ENCODE measurements at places on chromosomes 11 and 22.
A peak's percentile ranks its signal among the peaks of the same experiment; 100 is the strongest.

DNA sequence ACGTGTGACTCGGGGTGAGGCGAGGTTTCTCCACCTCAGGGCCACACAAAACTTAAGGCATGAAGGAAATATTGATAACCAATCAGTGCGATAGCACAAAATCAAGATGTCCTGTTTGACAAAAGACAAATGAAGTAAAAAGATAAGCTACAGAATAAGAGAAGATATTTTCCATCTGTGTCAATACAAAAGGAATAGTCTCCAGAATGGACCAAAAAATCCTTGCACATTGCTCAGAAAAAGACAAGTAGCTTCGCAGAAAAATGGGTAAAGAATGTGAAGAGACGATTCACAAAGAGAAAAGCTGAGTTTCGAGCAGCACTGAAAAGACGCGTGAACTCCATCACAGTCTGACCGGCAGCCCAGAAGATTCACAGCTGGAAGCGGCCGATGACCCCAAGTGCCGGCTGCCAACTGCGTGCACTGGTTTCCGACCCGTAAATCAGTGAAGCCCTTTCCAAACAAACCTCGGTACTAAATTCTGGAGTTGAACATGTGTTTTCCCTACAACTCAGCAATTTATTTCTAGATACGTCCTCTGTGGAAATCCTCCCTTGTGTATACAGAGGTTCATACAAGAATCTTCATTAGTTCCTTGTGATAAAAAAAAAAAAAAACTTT, 308.4 kb downstream of the BRD1 start:
- DNase-seq: no peak

- DNase-seq: no peak
Observed at GRCh38 chr11:76276781-76277155, 70.5 kb upstream of the WNT11 start.

GRCh38 chr11:128625326-128625725, 38.0 kb upstream of the ETS1 start:
- no peak for DNase-seq

DNA sequence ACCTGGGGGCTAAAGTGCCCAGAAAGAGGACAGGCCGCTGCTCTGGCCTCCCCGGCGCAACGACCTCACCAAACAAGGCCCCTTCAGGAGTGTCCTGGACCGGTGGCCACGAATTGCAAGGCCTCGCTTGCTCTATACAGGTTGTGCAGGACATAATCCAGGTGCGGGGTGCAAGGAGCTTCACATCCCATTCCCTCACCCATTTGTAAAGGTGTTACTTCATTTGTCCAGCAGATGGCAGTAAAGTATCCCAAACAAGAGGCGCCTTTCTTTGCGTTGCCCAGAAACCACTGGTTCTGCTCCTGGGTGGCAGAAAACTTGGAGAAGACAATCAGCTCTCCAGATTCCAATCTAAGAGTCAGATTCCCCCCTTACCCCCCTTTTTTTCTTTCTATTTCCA, 35.9 kb upstream of the PRDM11 start:
- DNase-seq: peak; percentile 12

- DNase-seq: no peak
Observed at GRCh38 chr22:31367426-31367825, 21.3 kb upstream of the PATZ1 start.

GRCh38 chr11:77381729-77382665, 80.5 kb upstream of the GDPD4 start:
- DNase-seq: no peak

GRCh38 chr11:86464509-86465221, 90.0 kb downstream of the CCDC81 start:
- no peak for DNase-seq

GRCh38 chr11:94315664-94316063, 11.3 kb downstream of the IZUMO1R start:
- no peak for DNase-seq

DNA sequence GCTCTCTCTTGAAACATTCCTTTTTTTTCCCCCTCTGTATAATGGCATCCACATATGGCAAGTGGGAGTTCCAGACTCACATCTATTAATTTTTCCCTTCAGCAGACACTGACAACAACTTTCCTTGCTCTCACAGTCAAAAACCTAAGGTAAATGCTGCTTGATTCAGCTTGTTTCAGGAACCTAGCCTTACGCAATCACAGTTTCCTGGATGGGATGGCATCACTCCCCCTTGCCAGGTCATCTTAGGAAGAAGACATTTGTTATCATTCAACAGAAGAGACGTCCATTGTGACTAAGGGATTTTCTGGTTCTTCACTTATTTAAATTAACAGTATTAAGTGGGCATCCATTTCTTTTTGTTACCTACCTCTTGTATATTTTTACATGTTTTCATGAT, 112.0 kb upstream of the PDGFD start:
- no peak for DNase-seq

DNA sequence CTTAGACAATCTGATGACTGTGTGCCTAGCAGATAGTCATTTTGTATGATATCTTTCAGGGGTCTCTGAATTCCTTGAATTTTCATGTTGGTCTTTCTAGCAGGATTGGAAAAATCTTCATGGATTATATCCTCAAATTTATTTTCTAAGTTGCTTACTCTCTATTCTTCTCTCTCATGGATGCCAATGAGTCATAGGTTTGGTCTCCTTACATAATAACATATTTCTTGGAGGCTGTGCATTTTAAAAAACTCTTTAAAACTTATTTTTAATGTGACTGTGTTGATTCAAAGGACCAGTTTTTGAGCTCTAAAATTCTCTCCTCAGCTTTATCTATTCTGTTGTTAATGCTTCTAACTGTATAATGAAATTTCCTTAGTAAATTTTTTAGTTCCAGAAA, 198.7 kb downstream of the AASDHPPT start:
- DNase-seq: no peak

GRCh38 chr11:134560066-134560465, 148.0 kb upstream of the B3GAT1 start:
- no peak for DNase-seq

DNA sequence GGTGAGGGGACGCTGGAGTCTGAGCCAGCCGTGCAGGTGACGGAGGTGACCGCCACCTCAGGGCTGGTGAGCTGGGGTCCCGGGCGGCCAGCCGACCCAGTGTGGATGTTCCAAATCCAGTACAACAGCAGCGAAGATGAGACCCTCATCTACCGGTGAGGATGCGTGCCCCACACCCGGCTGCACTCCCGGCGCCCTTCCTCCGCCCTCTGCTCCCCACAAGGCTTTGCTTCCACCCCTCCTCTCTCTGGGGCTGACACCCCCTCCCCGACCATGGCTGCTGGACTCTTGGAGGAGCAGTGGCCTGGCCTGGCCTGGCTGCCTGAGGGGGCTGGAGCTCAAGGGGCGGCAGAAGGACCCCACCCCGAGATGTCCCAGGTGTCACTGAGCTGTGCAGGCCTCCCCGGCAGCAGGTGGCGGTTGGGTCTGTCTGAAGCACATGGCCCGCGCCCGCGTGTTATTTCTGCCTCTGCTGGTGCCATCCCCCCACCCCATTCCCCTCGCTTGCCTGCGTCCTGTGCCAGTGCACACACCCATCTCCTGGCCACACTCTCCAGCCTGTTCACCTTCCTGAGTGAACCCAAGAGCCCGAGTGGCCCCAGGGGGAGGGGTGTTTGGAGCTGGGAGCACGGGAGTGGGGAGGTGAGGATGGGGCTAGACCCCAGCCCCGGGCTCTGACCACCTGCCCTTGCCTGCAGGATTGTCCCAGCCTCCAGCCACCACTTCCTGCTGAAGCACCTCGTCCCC, 2.2 kb downstream of the LRFN4 start:
- DNase-seq: no peak

GRCh38 chr11:12797996-12798395, 123.8 kb downstream of the TEAD1 start:
- DNase-seq: no peak

- DNase-seq: no peak
Observed at GRCh38 chr11:7511401-7511800, 2.4 kb upstream of the PPFIBP2 start.

DNA sequence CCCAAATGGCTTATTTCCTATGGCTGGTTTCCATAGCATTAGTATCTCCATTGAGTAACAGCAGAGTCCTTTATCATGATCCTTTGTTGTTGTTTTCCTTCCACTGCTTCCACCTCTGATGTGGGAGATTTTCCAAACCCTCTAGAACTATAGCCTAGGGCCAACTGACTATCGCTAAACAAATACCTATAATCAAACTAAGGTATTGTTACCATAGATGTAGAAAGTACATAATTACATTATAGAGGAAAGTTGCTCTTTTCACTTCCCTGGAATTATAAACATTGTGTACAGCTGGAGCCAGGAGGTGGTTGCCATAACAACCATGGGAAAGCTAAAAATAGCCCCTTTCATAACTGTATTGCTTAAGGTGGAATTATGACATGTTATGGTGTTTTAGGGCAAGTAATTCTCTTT, 47.0 kb upstream of the ALKBH3 start:
- DNase-seq: no peak

DNA sequence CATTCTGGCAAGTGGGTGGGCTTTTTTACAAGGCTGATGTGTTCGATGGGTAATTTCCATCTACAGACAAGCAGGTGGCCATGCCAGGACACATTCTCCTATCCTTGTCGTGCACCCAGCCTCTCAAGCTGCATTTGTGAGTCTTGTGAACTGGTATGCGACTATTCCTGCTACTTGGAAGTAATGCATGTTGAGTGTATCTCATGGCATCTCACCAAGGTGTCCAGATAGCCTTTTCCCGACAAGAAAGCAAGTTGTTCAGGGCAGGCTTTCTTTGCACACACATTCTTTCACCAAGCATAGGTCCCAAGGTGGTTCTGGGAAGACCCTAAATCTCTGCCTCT, 18.8 kb upstream of the SYT13 start:
- DNase-seq: no peak

DNA sequence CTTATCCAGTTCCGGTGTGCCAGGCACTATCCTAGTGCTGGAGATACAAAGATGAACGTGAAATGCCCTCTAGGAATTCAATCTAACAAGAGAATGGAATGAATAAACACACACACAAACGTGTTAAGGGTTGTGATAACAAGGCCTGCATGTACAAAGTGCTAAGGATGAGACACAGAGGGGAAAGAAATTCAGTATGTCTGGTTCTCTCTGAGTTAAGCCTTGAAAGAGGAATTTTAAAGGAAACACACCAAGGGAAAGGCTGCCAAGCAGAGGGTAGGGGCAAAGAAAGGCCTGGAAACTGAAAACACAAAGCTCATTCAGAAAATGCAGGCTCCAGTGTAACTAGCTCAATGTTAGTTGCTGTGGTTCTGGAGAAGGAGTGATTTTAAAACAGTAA, 4.2 kb downstream of the CHKA start:
- DNase-seq: no peak

- no peak for DNase-seq
Observed at GRCh38 chr11:106708348-106708747, 309.9 kb downstream of the GUCY1A2 start.

DNA sequence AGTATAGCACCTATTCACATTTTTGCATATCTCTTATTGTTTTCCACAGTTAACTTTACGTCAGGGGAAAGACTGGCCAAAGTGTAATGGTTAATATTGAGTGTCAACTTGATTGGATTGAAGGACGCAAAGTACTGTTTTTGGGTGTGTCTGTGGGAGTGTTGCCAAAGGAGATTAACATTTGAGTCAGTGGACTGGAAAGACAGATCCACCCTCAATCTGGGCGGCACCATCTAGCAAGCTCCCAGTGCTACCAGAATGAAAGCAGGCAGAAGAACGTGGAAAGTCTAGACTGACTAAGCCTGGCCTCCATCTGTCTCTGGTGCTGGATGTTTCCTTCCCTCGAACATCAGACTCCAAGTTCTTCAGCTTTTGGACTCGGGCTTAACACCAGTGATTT, 1900.7 kb upstream of the RAG2 start:
- no peak for DNase-seq

DNA sequence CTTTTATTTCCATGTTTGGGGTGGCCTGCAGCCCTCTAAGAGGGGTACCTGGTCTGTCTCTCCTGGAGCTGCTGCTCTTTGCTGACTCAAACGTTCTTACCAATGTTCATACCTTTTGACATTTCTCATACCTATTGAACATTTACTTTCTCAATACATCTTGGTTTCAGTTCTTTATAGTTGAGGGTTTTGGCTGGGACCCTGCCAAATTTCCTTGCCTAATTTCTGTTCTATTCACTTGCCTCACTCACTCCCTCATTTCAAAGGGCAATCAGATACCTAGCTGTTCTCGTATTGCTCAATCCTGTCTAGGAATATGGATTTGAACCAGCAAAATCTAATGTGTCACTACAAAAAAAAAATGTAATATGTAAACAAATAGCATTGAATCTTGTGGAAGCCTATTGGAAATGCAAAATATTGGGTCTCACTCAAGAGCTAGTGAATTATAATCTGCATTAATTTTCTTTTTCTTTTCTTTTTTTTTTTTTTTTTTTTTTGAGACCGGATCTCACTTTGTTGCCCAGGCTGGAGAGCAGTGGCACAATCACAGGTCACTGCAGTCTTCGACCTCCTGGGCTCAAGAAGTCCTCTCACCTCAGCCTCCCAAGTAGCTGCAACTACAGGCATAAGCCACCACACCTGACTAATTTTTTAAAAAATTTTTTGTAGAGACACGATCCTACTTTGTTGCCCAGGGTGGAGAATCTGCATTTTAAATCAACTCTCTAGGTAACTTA, 7.5 kb downstream of the OR6M1 start:
- DNase-seq: no peak

DNA sequence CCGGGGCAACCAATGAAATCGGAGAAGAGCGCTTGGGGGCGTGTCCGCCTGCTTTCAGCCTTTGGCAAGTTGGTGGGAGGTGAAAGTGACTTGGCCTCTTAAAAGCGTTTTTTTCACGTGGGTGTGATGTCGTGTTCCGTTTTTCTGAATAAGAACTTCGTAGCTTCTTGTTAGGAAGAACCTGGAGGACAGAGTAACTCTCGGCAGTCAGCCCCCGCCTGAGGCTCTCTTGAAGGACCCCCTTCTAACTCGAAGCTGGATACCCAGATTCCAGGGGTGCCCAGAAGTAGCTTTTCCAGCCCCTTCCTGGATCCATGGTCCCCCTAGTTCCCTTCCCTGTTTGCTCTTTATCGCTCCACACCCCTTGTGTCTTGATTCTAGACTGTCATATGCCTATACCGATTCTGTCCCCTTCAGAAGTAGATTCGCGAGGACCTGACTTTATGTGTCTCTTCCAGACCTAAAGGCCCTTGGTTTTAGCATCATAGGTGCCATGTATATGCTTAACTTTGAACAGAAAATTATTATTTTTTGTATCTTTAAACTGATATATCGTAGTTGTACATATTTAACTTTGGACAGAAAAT, 915 bp upstream of the OSBP start:
- no peak for DNase-seq

DNA sequence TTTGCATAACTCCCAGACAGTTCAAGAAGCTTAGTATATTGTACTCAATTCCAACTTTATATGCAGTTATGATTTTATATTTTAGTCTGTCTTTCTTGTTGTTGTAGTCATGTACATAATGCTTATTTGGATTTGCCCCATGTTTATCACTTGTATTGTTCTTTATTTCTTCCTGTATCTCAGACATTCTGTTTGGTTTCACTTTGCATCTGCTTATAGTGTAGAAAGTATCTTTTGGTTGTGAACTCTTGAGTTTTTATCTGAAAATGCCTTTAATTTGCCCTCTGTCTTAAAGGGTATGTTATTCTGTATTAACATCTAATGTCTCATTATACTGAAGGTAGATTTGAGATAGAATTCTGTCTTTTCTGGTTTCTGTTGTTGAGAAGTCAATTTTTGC, 275.4 kb downstream of the DYNC2H1 start:
- DNase-seq: no peak

Data from epithelial cell of proximal tubule (primary cell).